GM23248 (cell line): ENCODE measurements at places on chromosomes 6 and 20.

- no peak for DNase-seq
These were observed 50.5 kb downstream of the HNF4A start for GRCh38 chr20:44405785-44406571.

- no peak for DNase-seq
These were observed 3.7 kb upstream of the KAT14 start for GRCh38 chr20:18133962-18134361.

DNA sequence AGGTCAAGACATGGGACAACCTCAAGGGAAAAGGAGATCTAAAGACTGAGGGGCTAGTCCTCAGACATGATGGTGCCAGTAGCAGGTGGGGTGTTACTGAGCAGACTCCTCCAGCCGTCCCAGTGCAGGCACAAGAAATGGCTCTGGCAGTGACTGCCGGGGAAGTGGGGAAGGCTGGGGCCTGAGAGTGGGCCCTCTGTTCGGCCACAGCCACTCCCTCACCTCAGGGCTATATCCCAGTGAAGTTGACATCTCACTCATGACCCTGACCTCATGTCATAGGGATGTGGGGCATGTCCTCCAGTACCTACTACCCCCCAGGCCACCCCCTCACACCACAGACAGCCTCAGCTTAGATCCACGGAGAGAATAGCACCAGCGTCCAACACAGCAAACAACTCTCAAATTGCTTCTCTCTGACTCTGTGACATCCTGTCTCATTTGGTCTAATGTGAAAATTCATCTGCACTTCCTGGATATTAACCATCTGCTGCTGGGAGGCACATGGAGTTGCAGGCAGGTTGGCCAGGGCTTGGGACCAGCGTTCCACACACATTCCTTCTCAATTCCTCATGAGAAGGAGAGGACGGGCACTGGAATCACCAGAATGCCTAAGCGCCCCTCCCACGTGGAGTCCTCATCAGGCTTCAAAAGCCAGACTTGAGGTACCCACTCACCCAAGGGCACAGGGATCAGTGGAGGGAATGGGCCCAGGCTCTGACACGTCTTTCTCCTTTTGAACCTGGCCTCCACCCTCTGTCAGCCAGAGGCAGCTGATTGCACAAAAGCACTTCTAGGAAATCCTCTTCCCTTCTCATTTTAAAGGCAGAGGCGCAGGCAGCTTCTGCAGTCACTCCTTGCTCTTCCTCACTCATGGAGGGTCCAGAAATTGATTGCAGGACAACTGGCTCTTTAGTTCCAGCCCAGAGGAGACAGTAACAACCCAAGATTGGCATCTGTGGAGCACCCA is 163.6 kb upstream of the CST7 start:
- DNase-seq: peak; percentile 64

GRCh38 chr6:108002365-108003221 is 44.6 kb upstream of the SEC63 start:
- DNase-seq: peak; percentile 47

DNA sequence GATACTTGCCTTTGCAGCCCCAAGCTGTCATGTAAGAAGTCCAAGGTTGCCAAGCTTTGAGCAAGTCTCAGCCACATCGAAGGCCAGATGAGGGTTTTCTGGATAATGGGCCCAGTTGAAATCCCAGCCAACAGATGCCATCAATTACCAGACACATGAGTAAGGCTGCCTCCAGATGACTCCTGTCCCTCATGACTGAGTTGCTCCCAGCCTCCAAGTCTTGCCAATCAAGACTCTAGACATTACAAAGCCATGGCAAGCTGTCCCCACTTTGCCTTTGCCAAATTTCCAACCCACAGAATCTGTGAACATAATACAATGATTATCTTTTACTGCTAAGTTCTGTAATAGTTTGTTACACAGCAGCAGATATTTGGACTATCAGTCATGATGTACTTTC is 76.8 kb upstream of the ARMC2 start:
- peak; percentile 78 for DNase-seq

- DNase-seq: no peak
These were observed 178.0 kb upstream of the SALL4 start for GRCh38 chr20:51980277-51980676.

GRCh38 chr6:46305833-46306232 is 135.1 kb upstream of the ENPP5 start:
- no peak for DNase-seq

GRCh38 chr20:8532169-8532568 is 400.1 kb downstream of the PLCB1 start:
- DNase-seq: no peak

GRCh38 chr6:117272032-117272866 is 6.9 kb downstream of the VGLL2 start:
- DNase-seq: no peak

- DNase-seq: peak; percentile 67
These were observed at the start of gene FNDC1 for GRCh38 chr6:159169193-159169555. TSS of gene FNDC1 (plus strand) at chr6:159169400. CDS start at chr6:159169597, 197 bp downstream.

- no peak for DNase-seq
These were observed 548.9 kb downstream of the QKI start for GRCh38 chr6:163963205-163964120.

DNA sequence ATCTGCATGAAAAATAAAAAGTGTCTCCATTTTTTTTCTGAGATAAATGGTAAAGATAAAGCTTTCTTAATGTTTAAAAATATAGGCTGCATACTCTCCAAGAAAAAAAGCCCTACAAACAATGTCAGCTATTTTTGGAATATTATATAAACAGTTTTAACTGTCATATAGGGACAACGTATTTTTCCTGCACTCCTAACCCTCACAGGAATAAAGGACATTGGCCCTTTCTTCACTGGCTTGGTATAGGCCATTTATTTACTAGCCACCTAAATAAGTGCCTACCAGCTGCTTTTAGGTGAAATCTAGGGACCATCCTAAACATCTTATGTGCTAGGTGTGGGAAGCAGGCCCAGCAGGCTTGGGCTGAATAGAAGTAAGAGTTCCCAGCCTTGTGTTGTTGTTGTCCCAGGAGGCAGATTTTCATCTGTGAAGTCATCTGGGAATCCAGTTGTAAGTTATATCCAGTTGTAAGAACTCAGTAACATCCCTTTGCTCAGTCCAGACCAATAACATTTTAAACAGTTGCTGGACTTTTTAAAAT is 21.3 kb downstream of the FOXO3 start:
- peak; percentile 52 for DNase-seq

- DNase-seq: no peak
These were observed 651.3 kb downstream of the KIF16B start for GRCh38 chr20:15921930-15922329.

DNA sequence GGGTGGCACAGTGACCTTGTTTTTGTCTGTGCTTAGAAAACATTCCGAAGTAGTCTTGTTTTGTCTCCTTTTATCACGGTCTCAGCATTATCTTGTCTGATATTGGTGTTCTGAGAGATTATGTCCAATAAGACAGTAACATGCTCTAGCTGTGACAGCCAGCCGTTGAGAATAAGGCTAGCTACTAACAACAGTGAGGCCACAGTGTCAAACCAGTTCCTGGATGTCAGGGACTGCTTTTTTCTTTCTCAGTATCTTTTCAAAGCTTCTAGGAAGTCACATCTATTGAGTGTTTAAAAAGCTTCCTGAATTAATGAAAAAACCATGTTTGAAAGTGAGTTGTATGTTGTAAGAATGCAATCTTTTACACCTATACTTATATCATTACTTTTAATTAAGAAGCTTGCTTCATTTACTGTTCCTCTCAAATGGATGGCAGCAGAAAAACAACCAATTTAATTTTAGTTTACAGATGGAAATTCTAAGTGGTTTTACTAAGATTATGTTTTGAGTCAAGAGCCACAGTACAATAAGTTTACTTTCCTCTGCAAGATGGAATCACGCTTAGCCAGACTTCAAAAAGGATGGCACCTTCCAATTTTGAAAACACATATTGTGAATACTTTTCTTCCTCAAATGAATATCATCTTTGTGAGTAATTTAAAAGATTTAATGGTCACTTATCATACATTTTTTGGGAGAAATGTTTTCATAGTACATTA is 53.1 kb downstream of the MAP3K7 start:
- DNase-seq: no peak

DNA sequence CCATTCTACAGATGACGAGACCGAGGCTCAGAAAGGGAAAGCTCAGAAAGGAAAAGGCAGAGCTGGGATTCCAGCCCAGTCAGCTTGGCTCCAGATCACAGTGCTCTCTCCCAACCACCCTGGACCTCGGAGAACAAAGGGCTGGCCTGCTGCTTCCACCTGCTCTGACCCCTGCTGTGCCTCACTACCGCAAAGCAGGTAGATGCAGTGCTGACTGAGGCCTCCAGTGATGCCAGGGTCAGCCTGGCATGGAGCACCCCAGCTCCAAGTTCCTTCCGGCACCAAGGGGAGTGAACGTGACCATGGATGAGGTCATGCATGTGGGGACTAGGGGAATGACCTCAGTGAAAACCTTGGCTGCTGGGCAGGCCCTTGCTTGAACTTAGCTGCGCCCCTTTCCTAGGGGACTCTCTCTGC is 20.7 kb upstream of the TLDC2 start:
- DNase-seq: peak; percentile 54

GRCh38 chr20:16475225-16475624 is 98.0 kb downstream of the KIF16B start:
- peak; percentile 13 for DNase-seq

DNA sequence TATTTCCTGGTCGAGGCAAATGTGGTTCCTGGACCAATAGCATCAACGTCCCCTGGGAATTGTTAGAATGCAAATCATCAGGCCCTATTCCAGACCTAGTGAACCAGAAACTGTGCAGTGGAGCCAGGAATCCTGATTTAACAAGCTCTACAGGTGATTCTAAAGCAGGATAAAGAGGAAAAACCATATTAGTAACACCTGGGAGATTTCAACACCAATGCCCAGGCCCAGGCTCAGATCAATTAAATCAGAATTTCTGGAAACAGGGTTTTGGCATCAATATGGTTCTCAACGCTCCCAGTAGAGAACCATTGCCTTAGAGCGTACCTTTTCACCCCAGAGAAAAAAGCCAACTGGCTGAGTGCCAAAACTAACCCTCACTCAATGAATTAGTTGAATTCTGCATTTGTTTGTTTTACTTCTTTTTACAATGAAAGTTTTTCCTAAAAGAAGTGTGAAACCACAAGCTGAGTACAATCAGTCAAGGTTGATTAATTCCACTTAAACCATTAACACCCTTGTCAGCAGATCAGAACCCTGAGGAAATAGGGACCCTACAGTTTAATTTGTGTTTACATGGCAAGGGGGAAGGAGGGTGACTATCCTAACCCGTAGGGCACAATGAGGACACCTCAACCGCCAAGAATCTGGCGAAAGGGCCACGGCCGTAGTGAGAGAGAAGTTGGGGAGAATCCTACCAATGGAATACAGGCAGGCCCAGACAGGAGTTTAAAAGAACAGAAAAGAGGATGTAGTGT is 34.9 kb upstream of the LOC128125822 start:
- DNase-seq: peak; percentile 26

DNA sequence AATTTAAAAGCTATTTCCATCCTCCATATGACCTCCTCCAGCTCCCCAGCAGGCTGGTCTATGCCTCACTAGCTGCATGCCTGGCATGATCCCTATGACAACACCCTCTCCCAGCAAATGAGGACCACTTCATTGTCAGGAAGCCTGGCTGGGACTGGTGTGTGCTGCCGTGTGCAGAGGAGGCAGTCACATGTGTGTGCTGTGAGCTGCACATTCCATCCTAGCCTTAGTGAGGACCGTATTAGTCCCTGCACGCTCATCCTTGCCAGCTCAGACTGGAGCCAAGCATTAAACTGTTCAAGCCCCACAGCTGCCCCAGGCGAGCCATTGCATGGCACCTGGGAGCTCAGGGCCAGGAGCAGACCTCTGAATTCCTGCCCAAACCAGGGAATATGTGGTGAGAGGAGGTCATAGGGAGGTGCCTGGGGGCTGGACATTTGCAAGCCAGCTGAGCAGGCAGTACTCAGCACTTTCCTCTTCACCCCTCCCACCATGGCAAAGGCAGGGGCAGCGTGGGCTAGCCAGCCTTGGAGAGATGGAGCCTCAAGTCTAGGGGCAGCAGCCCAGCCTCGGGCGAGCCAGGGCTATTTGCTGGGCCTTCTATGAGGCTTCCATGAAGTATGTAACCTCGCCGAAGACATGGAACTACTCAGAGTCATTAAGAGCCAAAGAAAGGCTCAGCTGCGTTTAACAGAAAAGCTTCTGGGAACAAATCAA is 8.7 kb upstream of the CCN5 start:
- DNase-seq: peak; percentile 93

DNA sequence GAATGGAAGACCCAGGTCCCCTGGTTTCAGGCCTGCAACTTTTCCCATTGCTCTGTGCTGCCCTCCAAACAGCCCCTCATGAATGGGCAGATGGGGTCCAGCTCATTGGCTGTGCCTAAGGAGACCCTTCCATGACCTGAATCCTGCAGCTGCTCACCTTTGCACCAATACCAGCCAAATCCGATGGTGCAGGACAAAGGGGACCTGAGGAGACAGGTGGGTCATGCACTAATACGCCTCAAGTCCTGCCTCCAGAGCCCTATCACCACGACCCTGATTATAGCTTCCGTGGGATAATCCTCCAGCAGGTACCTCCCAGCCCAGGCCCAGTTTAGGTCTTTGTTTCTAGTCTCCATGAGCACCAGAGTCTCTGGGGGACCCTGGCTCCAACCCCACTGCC is 16.8 kb downstream of the TREM1 start:
- DNase-seq: no peak

DNA sequence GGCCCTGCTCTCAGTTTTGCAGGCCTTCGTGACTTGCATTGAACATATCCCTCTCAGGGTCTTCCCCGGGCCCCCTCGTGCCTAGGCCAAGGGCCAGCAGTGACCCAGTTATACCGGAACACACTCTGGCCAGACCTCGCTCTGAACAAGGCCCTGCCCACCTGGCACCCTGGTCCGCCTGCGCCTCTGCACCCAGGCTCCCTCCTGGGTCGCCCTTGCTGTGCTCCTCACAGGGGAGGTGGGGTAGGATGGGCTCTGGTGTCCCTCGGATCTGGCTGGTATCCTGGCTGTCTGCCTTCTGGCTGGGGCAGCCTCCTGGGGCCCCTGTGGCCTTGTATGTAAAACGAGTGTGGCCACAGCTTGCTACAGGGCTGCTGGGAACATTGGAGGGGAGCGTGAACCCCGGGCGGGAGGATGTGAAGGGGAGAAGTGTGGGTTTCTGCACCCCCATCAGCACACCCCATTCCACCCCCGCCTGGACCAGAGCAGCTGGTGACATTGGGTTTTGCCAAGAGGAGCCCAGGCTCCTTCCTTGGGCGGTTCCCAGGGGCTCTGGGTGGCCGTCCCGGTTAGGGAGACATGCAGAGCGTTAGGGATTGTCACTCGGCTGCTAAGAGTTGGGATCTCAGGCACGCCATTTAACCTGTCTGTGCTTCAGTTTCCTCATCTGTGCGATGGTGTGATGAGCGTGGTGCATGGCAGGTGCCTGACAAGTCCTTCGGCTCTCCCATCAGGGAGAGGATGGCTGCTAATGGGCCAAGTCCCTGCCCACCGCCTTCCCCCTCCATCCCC is 17.5 kb downstream of the SRC start:
- DNase-seq: no peak

DNA sequence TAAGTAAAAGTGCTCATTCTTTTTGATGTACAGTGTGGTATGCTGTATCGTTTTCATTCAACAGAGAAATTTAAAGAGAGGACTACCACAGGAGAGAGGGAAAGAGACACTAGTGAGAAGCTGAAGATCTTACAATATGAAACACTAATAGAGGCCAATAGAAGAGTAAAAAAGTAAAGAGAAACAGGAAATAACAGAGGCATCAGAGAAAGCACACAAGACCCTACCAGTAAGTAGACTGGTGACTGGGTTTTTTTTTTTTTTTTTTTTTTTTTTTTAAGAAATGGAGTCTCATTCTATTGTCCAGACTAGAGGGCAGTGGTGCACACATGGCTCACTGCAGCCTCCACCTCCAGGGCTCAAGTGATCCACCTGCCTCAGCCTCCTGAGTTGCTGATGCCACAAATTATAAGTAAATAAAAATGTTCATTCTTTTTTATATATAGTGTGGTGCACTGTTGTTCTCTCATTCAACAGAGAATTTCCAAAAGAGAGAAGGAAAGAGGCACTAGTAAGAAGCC is 18.8 kb downstream of the ELOVL4 start:
- DNase-seq: no peak
